Midbrain (tissue), 1 donor: ENCODE measurements at places on chromosomes 1 and 21.

DNA sequence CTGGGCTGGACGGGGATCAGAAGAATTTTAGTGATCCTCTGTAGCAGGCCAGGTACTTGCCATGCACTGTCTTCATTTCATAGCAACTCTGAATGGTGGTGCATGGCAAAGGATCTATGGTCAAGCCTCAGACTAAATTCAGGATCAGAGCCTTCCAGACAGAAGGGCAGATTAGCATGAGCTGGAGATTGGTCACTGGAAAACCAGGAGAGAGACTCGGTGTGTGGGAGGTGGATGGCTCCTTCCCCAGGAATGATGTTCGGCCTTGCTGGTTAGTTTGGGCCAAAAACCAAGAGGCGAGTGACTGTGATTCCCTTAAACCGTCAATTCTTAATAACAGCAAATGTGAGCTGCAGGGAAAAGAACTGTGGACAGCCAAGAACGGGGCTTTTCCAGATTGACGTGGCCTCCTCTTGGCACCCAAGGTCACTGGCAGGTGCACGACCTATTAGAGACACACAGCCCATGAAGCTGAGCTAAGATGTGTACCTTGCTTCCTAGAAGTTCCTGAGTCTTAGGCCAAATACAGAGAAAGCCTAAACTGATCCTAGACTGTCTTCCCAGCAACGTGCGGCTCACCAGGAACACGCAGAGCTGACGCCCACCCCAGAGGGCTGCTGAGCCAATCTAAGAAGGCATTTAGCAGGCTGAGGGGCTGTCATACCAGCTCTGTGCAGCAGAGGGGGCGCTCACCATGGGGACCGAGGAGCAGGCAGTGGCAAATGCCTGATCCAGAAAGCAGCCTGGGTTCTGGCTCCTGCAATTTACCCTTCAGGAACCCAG, 18.5 kb downstream of the ALDH4A1 start:
- DNase-seq: peak; percentile 59

- no peak for DNase-seq
These were observed 66.0 kb upstream of the CLDN14 start for GRCh38 chr21:36545776-36546511.

DNA sequence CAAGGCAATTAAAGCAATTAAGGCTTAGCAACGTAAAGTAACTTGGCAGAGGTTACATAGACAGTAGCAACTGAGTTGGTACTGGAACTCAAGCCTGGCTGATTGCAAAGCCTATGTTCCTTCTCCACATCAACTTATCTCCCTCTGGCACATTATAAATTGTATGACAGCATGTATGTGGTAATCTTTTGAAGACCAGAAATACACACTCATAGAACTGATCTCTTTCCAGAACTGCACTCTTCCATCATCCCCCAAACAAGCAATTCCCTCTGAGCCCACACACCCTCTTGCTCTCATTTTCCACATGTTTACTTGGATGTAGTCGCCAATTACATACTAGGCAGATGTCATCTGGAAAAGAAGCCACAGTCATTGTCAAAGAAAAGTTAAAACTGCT, 502.2 kb downstream of the PLPP3 start:
- DNase-seq: no peak

DNA sequence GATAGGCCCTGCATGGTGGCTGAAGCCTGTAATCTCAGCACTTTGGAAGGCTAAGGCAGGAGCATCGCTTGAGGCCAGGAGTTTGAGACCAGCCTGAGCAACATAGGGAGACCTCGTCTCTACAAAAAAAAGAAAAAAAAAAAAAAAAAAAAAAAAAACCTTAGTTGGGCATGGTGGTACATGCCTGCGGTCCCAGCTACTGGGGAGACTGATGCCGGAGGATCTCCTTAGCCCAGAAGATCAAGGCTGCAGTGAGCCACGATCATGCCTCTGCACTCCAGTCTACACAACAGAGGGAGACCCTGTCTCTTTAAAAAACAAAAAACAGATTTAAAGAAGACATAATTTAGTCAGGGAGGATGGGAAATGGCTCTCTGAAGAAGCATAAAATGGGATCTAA, 3.8 kb downstream of the LIN9 start:
- DNase-seq: no peak

DNA sequence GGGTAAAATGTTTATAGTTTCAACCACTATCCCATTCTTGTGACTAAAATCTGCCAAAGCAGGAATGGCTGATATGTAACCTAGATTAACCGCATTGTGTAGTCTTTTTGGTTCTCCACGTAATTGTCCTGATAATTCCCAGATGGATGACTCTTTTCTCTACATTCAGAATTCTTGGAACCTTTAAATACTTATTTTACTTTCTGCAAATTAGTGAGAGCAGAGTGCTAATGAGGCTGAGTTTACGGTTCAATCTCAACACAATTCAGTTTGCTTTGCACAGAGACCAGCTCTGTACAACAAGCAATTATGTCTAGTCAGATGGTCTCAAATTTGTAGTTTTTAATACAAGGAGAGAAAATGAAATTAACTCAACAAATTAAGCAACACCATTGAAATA, 9.1 kb downstream of the CRB1 start:
- DNase-seq: no peak
